Breast epithelium (tissue), 4 donors: ENCODE measurements at places on chromosomes 7 and 10.

GRCh38 chr10:90205340-90205739 lies 503.9 kb downstream of the KIF20B start:
- no peak for DNase-seq
- H3K27ac ChIP-seq, result no peak overlapping the region
- H3K4me3 ChIP-seq, result no peak overlapping the region

DNA sequence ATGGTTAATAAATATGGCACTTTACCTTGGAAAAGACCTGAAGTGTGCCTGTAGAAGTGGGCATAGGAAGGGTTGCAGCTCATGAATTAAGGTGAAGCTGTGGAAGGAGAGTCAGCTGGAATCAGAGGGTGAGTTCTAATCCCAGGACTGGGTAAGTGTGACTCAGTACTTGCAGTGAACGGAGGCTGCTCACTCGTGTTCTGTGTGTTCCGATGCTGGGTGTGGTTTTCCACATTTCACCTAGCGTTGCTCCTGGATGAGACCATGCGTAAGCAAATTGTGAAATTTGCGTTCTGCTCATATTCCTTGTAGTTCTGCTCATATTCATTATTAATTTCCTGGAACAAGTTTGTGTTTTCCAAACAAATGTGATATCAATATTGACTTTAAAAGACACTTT lies 22.4 kb upstream of the TMEM236 start:
- H3K27me3 ChIP-seq, result no peaks in the 10 kb centered on the region
- H3K36me3 ChIP-seq, result no peaks in the 10 kb centered on the region
- DNase-seq, result no peak
- no peak overlapping the region for H3K4me3 ChIP-seq

DNA sequence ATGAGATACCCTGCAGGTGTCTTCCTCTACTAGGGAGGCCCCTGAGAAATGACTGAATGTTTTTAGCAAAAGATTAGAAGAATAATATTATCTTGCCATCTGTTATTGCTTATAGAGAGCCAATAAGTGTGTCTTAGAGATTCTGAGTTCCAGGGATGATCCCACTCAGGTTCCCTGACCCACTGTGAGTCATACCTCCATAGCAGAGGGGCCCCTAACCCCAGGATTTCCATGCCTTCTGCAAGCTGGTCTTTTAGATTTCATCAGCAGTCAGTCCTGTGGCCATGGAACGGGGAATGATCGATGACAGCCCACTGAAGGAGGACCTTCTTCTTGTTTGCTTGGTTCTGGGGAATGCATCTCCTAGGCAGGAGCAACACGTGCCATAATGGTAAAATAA lies 333.4 kb downstream of the KCNMA1 start:
- H3K36me3 ChIP-seq, result no peaks in the 10 kb centered on the region
- H3K4me3 ChIP-seq, result no peak overlapping the region
- H3K27ac ChIP-seq, result no peak overlapping the region
- no peaks in the 10 kb centered on the region for H3K4me1 ChIP-seq

- H3K27ac ChIP-seq, result peak overlapping the region; percentile 79
- no peak for DNase-seq
- H3K27me3 ChIP-seq, result no peaks in the 10 kb centered on the region
- no peaks in the 10 kb centered on the region for H3K4me1 ChIP-seq
Measured at GRCh38 chr10:29877793-29878491, 181.4 kb downstream of the JCAD start.

DNA sequence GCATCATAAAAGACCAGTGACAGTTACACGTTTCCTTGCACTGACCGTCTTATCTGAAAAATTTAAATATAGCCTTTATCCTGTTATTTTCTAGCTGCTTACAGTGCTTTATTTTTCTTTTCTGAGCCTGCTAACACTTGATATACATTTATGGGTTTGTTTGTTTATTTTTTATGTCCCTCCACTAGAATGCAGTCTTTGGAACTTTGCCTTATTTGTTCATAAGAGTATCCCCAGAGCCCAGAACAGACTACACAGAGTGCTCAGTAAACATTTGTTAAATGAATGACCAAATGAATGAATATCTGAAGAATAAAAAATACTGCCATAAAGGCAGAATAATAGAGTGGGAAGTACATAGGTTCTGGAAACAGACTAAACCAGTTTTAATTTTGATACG lies 202.3 kb upstream of the LRRN3 start:
- no peaks in the 10 kb centered on the region for H3K27me3 ChIP-seq
- no peak for DNase-seq
- no peaks in the 10 kb centered on the region for H3K36me3 ChIP-seq
- H3K27ac ChIP-seq, result no peak overlapping the region

DNA sequence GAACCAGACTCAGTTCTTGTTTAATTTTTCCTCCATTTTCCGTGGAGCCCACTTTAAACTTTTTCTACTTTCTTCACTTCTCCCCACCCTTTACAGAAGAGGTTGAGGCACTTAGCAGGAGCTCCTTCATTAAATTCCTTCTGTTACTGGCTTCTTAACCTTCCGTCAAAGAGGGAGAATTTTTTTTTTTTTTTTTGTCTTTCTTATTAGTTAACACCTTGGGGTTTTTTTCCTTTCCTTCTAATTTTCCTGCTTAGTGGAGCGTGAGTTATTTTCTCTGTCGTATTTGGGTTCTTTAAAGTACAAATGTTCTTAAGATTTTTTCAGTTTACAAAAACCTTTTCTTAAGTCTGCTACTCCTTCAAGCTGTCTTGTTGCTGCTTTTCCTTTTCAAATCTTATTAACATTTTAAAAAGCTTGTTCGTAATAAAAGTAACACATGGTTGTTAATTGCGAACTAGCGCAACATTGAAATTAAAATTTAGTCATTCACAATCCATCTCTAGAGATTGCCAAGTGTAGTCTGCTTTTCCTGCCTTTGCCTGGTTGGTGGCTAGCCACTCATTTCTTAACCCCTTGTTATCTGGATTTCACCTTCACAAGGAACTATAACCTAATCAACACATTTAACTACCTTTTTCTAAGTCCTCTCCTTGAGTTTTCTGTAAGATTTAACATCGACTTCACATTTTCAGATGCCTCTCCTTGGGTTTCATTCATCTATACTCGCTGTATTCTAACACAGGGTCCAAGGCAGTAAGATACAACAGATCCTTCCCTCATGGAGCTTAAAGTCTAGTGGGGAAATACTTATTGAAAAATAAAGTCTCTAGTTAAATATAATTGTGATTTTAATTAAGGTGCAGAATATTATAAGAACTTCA lies 2.0 kb downstream of the BMPR1A start:
- H3K27me3 ChIP-seq, result no peaks in the 10 kb centered on the region
- H3K27ac ChIP-seq, result peak overlapping the region; percentile 95
- DNase-seq, result no peak
- H3K36me3 ChIP-seq, result no peaks in the 10 kb centered on the region
- H3K4me3 ChIP-seq, result peak overlapping the region; percentile 81
- no peaks in the 10 kb centered on the region for H3K4me1 ChIP-seq

GRCh38 chr10:26890956-26891355 lies 30.2 kb upstream of the ABI1 start:
- no peak overlapping the region for H3K4me3 ChIP-seq
- no peaks in the 10 kb centered on the region for H3K36me3 ChIP-seq
- H3K27ac ChIP-seq, result no peak overlapping the region
- no peaks in the 10 kb centered on the region for H3K27me3 ChIP-seq

GRCh38 chr10:86373828-86374227 lies 7.2 kb upstream of the GRID1 start:
- H3K27me3 ChIP-seq, result no peaks in the 10 kb centered on the region
- DNase-seq, result no peak
- H3K27ac ChIP-seq, result no peak overlapping the region
- H3K36me3 ChIP-seq, result no peaks in the 10 kb centered on the region

- no peak for DNase-seq
- H3K4me3 ChIP-seq, result no peak overlapping the region
- no peaks in the 10 kb centered on the region for H3K36me3 ChIP-seq
- no peaks in the 10 kb centered on the region for H3K27me3 ChIP-seq
Measured at GRCh38 chr7:46091071-46091470, 170.0 kb upstream of the IGFBP3 start.

GRCh38 chr10:97138174-97138573 lies 47.6 kb downstream of the SLIT1 start:
- no peak overlapping the region for H3K4me3 ChIP-seq
- no peak for DNase-seq
- H3K27me3 ChIP-seq, result no peaks in the 10 kb centered on the region

GRCh38 chr10:37275216-37275777 lies 149.9 kb downstream of the ANKRD30A start:
- H3K36me3 ChIP-seq, result no peaks in the 10 kb centered on the region
- no peaks in the 10 kb centered on the region for H3K4me1 ChIP-seq
- DNase-seq, result no peak
- no peaks in the 10 kb centered on the region for H3K27me3 ChIP-seq
- H3K4me3 ChIP-seq, result no peak overlapping the region

- H3K4me1 ChIP-seq, result no peaks in the 10 kb centered on the region
- no peaks in the 10 kb centered on the region for H3K36me3 ChIP-seq
- H3K4me3 ChIP-seq, result no peak within 1 kb of the TSS
- no peaks in the 10 kb centered on the region for H3K27me3 ChIP-seq
Measured at GRCh38 chr10:54800741-54801421, at the start of gene PCDH15. PCDH15 (minus strand) TSS chr10:54801231; CDS start chr10:54664262, 136,969 bp downstream.

DNA sequence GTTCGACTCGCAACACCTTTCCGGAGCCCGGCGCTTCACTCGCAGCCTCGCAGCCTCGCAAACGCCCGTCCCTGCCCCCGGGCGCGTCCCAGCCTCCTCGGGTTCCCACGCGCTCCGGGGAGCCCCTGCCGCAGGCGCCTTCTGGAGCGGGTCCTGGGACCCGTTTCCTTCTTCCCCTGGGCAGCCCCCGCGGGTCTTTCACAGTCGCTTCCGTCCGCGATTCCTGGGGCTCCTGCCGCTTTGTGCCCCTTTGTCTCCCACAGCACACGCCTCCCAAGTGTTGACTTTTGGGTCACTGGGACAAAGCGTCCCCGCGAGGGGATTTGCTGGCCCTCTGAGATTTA lies 140.7 kb downstream of the DYNC2I1 start:
- H3K4me3 ChIP-seq, result peak overlapping the region; percentile 22
- H3K4me1 ChIP-seq, result no peaks in the 10 kb centered on the region
- no peak for DNase-seq
- H3K36me3 ChIP-seq, result no peaks in the 10 kb centered on the region
- H3K27me3 ChIP-seq, result no peaks in the 10 kb centered on the region

- no peaks in the 10 kb centered on the region for H3K27me3 ChIP-seq
- no peaks in the 10 kb centered on the region for H3K36me3 ChIP-seq
- no peaks in the 10 kb centered on the region for H3K4me1 ChIP-seq
- no peak overlapping the region for H3K4me3 ChIP-seq
- no peak overlapping the region for H3K27ac ChIP-seq
Measured at GRCh38 chr10:22722626-22723169, 8.3 kb upstream of the PIP4K2A start.

- no peaks in the 10 kb centered on the region for H3K36me3 ChIP-seq
- H3K4me3 ChIP-seq, result no peak overlapping the region
- DNase-seq, result no peak
- no peak overlapping the region for H3K27ac ChIP-seq
Measured at GRCh38 chr7:122532406-122533269, 166.3 kb downstream of the RNF133 start.

- H3K4me3 ChIP-seq, result no peak overlapping the region
- DNase-seq, result no peak
- H3K27me3 ChIP-seq, result no peaks in the 10 kb centered on the region
- H3K36me3 ChIP-seq, result no peaks in the 10 kb centered on the region
Measured at GRCh38 chr7:47233996-47234395, 347.9 kb downstream of the TNS3 start.

DNA sequence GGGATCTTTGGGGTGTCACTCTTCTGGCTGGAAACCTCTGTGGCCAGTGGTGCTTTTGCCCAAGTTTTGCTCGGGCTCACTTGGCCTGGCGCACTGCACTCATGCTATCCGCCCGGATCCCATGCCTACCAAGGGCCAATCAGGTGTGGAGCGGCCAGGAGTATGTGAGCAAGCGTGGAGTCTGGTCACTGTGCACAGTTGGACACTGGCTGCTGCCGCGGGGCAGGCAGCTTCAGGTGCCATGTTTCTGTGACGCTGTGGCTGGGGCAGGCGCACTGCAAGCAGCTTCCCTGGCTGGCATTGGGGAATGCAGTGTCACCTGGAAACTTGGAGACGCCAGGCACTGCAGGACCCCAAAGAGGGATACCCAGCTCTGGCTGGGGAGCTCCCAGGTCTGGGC lies 45.3 kb downstream of the NEUROG3 start:
- H3K4me3 ChIP-seq, result no peak overlapping the region
- no peak overlapping the region for H3K27ac ChIP-seq
- H3K4me1 ChIP-seq, result no peaks in the 10 kb centered on the region
- H3K36me3 ChIP-seq, result no peaks in the 10 kb centered on the region
- DNase-seq, result no peak

- no peaks in the 10 kb centered on the region for H3K4me1 ChIP-seq
- H3K36me3 ChIP-seq, result no peaks in the 10 kb centered on the region
- H3K4me3 ChIP-seq, result no peak overlapping the region
- no peak for DNase-seq
- no peak overlapping the region for H3K27ac ChIP-seq
Measured at GRCh38 chr10:88138319-88138848, 275.0 kb downstream of the PTEN start.

DNA sequence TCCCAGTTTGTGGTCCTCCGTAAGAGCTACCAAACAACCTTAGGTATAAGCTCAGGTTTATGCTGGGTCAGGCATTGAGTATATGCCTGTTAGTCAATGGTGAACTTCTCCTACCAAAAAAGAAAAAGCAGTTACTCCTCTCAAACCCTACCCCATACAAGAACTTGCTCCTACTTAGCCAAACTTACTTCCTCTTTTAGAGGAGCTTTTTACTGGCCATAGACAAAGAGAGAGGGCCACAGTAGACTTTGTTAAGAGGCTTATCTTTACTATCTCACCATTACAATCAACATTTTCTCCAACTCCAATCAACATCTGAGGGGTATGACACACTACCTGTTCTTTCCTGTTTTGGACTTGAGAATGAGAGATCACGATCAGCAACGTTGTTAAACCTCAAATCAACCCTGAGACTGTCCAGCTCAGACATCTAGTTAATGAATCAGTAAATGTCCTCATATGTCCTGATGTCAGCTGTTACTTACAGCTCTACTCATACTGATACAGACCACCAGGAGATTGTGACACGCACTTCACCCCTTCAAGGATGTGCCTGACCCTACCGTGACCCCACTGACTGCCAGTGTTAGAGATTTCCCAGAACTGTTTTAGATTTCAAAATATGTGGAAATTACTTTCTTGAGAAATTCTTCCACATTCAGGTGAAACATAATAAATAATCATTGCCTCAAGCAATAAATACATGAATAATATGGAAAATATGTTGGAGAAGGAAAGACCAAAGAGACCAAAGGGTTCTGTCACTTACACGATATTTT lies 18.4 kb upstream of the CCDC71L start:
- no peaks in the 10 kb centered on the region for H3K4me1 ChIP-seq
- H3K36me3 ChIP-seq, result no peaks in the 10 kb centered on the region
- DNase-seq, result no peak
- no peak overlapping the region for H3K4me3 ChIP-seq
- H3K27me3 ChIP-seq, result no peaks in the 10 kb centered on the region
- H3K27ac ChIP-seq, result no peak overlapping the region

GRCh38 chr10:67969875-67970274 lies 85.4 kb downstream of the SIRT1 start:
- DNase-seq, result no peak
- H3K27ac ChIP-seq, result no peak overlapping the region
- no peak overlapping the region for H3K4me3 ChIP-seq
- H3K36me3 ChIP-seq, result no peaks in the 10 kb centered on the region
- no peaks in the 10 kb centered on the region for H3K27me3 ChIP-seq
- no peaks in the 10 kb centered on the region for H3K4me1 ChIP-seq
